ENCODE measurements at places on chromosomes 1 and 21.

- peaks cover 33% of the 10 kb centered on the region for H3K36me3 ChIP-seq
- H3K4me3 ChIP-seq = no peak overlapping the region
- H3K27ac ChIP-seq = no peak overlapping the region
These were observed 7.0 kb downstream of the PSMG1 start for GRCh38 chr21:39176271-39176709.

DNA sequence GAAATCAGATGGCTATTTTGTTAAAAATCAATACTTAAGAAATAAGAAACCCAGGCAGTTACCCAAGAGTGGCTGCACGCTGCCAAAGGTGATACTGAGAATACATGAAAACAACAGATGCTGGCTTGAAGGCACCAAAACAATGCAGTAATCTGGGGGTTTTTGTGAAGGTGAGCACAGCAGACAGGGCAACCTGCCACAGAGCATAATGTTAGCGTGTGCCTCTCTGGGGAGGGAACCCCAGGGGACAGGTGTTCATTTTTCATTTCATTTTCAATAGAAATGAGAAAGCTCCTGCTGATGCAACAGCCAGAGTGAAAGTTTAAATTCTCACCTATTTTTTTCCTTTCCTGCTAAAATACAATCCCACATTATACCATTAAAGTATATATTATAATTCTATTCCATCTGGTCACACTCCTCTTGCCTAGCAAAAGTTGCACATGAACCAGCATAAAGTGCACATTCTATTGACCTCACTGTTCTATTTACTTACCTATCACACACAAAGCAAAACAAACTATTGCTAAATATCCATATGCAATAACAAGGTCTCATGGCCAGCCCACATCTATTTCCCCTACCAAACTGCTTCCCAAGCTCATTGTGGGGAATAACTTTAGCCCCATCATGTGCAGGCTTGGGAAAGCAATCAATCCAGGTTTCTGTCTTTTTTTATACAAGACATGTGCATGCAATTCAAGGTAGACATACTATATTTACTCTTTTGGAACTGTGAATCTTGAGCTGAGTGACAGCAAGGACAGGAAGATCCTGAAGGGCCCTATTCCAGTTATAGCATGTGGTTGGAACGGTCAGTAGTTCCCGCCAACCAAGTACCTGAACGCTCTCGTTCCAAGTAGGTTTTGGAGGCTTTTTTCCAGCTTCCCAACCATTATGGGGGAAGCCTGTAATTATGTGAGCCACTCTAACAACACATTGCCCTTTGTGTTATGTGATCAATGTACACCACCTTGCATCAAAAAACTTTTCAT, 173.6 kb downstream of the RERE start:
- no peak for DNase-seq
- H3K27ac ChIP-seq = no peak overlapping the region
- H3K36me3 ChIP-seq = peaks cover 13% of the 10 kb centered on the region
- peaks cover 59% of the 10 kb centered on the region for H3K4me1 ChIP-seq

DNA sequence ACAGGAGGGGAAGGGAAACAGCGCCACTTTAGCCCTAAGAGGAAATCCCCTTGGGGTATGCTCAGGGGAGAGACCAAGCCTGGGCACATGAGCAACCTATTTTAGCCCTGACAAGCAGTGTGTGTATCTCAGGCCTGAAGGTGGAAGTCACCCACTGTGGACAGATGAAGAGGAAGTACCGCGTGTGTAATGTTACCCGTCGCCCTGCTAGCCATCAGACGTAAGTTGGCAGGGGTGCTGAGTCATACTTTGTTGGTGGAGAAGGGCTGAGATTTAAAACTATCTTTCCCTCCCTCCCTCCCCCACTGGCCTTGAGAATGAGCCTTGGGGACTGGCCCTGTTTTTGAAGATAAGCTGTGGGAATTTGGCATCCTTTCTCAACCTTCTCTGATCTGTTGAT, 11.2 kb downstream of the AGO1 start:
- no peak overlapping the region for H3K4me3 ChIP-seq
- H3K27ac ChIP-seq = no peak overlapping the region
- H3K36me3 ChIP-seq = peaks cover 26% of the 10 kb centered on the region
- no peaks in the 10 kb centered on the region for H3K4me1 ChIP-seq
- no peaks in the 10 kb centered on the region for H3K27me3 ChIP-seq
- no peak for DNase-seq

DNA sequence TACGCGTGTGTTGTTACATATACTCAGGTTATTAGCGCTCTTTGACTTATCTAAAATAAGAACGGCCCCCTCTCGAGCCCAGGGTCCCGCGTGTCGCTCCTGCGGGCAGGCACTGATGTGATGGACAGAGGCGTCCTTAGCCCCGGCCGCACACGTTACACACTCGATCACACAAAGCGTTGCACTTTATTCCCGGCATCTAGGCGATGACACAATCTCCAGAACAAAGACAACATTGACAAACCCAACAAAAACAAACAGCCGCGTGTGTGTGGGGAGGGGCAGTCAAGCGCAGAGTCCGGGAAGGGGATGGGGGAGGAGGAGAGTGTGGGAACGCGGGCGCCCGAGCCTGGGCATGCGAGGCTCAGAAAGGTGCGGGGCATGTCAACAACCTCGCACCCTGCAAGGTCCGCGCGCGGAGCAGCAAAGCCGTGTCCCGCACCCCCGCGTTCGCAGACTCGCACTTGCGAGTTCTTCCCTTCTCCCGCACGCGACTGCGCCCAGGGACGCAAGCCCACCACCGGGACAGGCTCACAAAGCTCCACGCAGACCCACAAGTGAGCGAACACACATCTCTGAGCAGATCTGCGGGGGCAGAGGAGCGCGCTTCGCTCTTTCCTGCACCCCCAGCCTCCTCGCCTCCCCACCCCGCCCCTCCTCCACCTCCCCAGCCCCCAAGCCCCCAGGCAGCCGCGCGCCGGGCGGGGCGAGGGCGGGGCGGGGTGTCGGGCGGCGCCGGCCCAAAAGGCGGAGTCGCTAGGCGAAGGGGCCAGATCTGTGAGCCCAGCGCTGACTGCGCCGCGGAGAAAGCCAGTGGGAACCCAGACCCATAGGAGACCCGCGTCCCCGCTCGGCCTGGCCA, at the start of gene EFNA1:
Gene EFNA1, plus strand, starts transcription at position 772 of the 862 bp plus-strand sequence. CDS start 102 bp downstream, outside the sequence.
- peaks cover 2% of the 10 kb centered on the region for H3K36me3 ChIP-seq
- DNase-seq = peak; percentile 34
- no peak within 1 kb of the TSS for H3K27ac ChIP-seq
- peaks cover 19% of the 10 kb centered on the region for H3K4me1 ChIP-seq
- peaks cover 53% of the 10 kb centered on the region for H3K27me3 ChIP-seq
- peak within 1 kb of the TSS; percentile 82 for H3K4me3 ChIP-seq

GRCh38 chr21:40631211-40631610, 215.7 kb downstream of the DSCAM start:
- H3K27me3 ChIP-seq = no peaks in the 10 kb centered on the region
- H3K27ac ChIP-seq = no peak overlapping the region
- no peaks in the 10 kb centered on the region for H3K36me3 ChIP-seq
- H3K4me3 ChIP-seq = no peak overlapping the region

DNA sequence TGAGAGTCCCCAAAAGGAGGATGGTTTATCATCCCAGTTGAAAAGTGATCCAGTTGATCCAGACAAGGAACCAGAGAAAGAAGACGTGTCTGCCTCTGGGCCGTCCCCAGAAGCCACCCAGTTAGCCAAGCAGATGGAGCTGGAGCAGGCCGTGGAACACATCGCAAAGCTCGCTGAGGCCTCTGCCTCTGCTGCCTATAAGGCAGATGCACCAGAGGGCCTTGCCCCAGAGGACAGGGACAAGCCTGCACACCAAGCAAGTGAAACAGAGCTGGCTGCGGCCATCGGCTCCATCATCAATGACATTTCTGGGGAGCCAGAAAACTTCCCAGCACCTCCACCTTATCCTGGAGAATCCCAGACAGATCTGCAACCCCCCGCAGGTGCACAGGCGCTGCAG, 43.3 kb downstream of the ZBTB17 start:
- peaks cover 9% of the 10 kb centered on the region for H3K4me1 ChIP-seq
- no peaks in the 10 kb centered on the region for H3K27me3 ChIP-seq
- DNase-seq = no peak
- H3K36me3 ChIP-seq = peaks cover 81% of the 10 kb centered on the region

DNA sequence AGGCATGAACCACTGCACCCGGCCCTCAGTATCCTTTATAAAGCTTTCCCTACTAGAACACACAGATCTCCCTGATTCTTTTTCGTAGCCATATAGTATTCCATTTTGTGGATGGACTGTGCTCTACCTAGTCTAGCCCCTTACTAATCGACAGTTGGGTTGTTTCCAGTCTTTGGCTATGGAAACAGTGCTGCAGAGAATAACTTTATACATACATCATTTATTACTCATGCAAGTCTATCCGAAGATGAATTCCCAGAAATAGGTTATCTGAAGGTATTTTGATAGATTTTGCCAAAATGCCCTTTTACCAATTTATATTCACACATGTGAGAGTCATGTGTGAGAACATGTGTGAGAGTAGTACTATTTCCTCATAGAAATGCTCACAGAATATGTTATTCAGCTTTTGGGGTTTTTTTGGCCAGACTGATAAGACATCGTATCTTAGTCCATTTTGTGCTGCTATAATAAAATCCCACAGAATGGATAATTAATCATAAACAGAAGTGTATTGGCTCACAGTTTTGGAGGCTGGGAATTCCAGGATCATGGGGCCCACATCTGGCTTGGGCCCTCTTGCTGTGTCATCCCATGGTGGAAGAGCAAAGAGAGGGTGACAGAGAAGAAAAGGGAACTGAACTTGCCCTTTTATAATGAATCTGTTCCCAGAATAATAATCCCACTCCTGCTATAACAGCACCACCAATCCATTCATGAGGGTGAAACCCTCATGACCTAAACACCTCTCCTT, 17.3 kb upstream of the FGR start:
- DNase-seq = no peak
- H3K4me1 ChIP-seq = peaks cover 44% of the 10 kb centered on the region
- H3K36me3 ChIP-seq = peaks cover 2% of the 10 kb centered on the region
- no peaks in the 10 kb centered on the region for H3K27me3 ChIP-seq
- no peak overlapping the region for H3K4me3 ChIP-seq
- H3K27ac ChIP-seq = peak overlapping the region; percentile 81

GRCh38 chr1:63817152-63817667, 43.4 kb downstream of the ROR1 start:
- H3K4me3 ChIP-seq = no peak overlapping the region
- no peaks in the 10 kb centered on the region for H3K36me3 ChIP-seq
- no peak for DNase-seq
- no peaks in the 10 kb centered on the region for H3K4me1 ChIP-seq
- no peak overlapping the region for H3K27ac ChIP-seq
- H3K27me3 ChIP-seq = peaks cover 7% of the 10 kb centered on the region

DNA sequence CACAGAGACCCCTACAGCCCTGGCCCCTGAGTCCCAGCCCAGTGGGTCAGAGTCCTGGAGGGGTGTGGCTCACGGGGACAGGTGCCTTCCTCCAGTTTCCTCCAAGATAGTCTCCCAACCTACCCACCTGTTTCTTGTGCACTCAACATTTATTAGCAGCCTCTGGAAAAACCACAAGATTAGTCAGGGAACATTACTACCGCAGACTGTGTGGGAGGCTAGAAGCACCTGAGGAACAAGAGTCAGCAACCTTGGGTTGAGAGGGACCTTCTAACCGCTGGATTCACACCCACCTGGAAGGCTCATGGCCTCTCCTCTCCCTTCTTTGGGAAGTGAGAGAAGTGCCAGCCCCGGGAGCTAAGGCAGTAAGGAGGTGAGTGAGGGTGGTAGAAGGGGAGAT, 22.5 kb upstream of the IKBKE start:
- peaks cover 16% of the 10 kb centered on the region for H3K4me1 ChIP-seq
- no peak overlapping the region for H3K27ac ChIP-seq
- H3K4me3 ChIP-seq = no peak overlapping the region
- peaks cover 64% of the 10 kb centered on the region for H3K36me3 ChIP-seq
- H3K27me3 ChIP-seq = no peaks in the 10 kb centered on the region
- DNase-seq = no peak

- no peak overlapping the region for H3K27ac ChIP-seq
- H3K4me3 ChIP-seq = no peak overlapping the region
- no peaks in the 10 kb centered on the region for H3K4me1 ChIP-seq
- peaks cover 2% of the 10 kb centered on the region for H3K36me3 ChIP-seq
- DNase-seq = no peak
- H3K27me3 ChIP-seq = peaks cover 5% of the 10 kb centered on the region
These were observed 58.6 kb upstream of the NBPF3 start for GRCh38 chr1:21381354-21381753.

DNA sequence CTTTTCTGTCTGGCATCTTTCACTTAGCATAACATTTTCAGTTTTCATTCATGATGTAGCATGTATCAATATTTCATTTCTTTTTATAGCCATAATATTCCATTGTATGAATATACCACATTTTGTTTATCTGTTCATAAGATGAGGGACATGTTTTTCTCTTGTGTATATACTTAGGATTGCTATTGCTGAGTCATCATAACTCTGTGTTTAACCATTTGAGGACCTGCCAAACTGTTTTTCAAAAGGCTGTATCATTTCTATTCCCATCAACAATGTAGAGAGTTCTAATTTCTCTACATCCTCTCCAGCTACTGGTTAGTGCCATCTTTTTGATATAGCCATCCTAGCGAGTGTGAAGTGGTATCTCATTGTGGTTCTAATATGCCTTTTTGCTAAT, 26.2 kb downstream of the MPZL1 start:
- no peaks in the 10 kb centered on the region for H3K27me3 ChIP-seq
- no peak overlapping the region for H3K4me3 ChIP-seq
- peaks cover 30% of the 10 kb centered on the region for H3K4me1 ChIP-seq
- H3K36me3 ChIP-seq = peaks cover 6% of the 10 kb centered on the region
- no peak overlapping the region for H3K27ac ChIP-seq
- no peak for DNase-seq

DNA sequence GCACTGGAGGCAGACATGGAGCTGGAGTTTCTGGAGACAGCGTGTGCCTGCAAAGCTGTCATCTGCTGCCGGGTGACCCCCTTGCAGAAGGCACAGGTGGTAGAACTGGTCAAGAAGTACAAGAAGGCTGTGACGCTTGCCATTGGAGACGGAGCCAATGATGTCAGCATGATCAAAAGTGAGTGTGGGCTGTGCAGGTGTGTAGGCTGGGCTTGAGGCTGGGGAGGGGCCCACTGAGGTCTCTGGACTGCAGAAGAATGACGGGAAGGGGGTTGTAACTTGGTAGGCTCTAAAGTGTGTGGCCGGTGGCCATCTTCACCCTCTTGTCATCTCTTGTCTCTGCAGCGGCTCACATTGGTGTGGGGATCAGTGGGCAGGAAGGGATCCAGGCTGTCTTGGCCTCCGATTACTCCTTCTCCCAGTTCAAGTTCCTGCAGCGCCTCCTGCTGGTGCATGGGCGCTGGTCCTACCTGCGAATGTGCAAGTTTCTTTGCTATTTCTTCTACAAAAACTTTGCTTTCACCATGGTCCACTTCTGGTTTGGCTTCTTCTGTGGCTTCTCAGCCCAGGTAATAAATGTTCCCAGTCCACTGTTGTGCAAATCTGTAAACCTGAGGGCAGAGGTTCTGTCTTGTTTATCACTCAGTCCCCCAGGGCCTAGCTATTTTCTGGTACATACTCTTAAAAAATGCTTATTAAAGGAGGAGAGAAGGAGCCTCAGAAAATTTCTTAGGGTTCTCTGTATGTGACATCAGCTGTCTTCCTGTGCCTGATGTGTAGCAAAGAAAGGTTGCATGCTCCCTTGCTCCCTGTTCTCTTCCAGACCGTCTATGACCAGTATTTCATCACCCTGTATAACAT, 19.9 kb downstream of the ATP8B2 start:
- H3K4me1 ChIP-seq = peaks cover 54% of the 10 kb centered on the region
- peak overlapping the region; percentile 63 for H3K4me3 ChIP-seq
- peak; percentile 44 for DNase-seq
- H3K27me3 ChIP-seq = no peaks in the 10 kb centered on the region
- H3K27ac ChIP-seq = peak overlapping the region; percentile 67

Measured in activated T-helper 1 cell treated with anti-CD3 and anti-CD28 coated beads, Interleukin-12 subunit alpha, Interleukin-12 subunit beta, Interleukin-2, Interleukin-4 antibody, amounts not matched to agents 30 ng/mL and 10 ng/mL and 1 ng/mL, durations not matched to agents 14 hours and 24 hours and 36 hours (primary cell).